ENCODE measurements at places on chromosomes 16 and 17.

- DNase-seq = no peak
Measured at GRCh38 chr17:77880711-77881450, 77.6 kb upstream of the TNRC6C start.

GRCh38 chr17:2841606-2842005 lies 45.4 kb downstream of the RAP1GAP2 start:
- no peak for DNase-seq

DNA sequence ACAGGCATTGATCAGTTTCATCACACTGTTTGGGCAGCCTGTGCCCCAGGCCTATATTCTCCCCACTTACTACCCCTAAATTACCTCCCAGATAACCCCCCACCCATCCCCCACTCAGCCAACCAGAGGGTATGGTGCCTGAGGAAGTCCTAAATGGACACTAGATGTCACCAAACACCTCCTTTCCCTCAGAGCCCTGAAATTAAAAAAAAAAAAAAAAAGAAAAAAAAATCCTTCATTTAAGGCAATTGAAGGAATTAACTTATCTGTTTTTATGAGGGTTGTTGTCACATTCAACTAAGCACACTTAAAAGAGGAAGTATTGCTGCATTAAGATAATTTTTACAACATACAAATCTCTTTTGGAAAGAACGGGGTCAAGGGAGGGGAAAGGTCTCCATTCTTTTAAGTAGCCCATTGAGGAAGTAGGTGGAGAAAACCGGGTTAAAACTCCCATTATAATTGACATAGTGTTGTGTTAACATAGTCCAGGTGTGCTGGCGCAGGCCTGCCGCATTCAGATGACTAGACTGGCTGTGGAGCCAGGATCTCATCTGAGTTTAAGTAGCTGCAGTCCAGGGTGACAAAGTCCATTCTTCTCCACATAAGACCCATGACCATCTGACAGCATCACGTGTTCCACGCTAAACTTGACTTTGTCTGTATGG lies 46.3 kb downstream of the SNX11 start:
- DNase-seq = peak; percentile 80

DNA sequence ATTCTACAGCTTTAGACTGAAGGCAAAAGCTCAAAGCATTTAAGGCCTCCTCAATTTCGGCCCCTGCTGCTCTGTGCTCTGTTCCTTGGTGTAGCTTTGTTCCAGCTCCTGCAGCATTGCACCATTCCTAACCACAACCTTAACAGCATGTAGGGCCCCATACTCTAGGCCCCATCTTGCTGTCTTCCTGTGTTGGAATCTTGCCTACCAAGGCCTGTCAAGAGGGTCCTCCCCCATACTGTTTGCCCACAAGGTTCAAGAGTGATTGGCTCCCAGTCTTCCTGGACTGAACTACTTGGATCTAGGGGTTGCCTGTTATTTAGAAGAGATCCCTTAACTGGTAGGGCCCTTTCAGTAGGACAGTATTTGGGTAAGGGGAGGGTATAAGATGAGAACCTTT lies 26.8 kb downstream of the TRPV2 start:
- DNase-seq = peak; percentile 42

GRCh38 chr17:76920364-76921139 lies 52.3 kb downstream of the MGAT5B start:
- no peak for DNase-seq
